ENCODE measurements at places on chromosomes 2 and 18. TPM values are rescaled to one million over a fixed set of nuclear protein-coding genes. Genes with fewer than 3 reads are reported as not detected.

DNA sequence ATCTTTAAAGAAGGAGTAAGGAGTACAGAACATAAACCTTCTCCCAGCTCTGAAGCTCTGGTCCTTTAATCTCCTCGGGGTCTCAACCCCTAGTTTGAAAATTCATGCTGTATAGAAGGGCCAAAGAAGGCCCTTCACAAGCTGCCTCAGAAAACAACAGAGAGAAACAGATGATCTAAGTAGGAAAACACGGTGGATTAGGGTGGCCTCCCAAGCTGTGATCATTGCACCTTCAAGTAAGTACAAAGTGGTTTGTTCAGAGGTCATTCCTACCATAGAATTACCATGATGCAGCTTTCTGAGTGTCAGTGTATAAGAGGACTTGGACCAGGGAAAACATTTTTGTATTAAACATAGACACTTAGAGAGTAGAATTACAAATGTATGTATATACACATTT lies 10.9 kb downstream of the TMEM169 start:
- H3K27ac ChIP-seq: peak overlapping the region; percentile 48
- H3K4me1 ChIP-seq: peaks cover 21% of the 10 kb centered on the region

DNA sequence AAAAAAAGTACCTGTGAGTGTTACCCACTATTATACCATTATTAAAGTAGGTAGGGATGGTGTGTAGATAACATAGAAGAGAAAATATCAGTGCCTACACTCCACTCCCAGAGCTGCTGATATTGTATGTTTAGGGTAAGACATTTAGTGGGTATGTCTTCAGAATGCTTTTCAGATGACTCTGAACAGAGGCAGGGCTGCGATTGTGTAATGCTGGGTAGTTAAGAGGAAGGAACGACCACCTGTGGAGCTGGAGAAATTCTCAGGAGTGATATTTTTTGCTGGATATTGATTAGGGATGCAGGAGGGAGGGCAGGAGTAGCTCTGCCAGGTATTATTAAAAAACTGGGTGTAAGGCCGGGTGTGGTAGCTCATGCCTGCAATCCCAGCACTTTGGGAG lies 2.8 kb downstream of the CNOT11 start:
- no peak overlapping the region for H3K4me3 ChIP-seq
- peaks cover 5% of the 10 kb centered on the region for H3K27me3 ChIP-seq
- peaks cover 13% of the 10 kb centered on the region for H3K36me3 ChIP-seq
- DNase-seq: no peak

DNA sequence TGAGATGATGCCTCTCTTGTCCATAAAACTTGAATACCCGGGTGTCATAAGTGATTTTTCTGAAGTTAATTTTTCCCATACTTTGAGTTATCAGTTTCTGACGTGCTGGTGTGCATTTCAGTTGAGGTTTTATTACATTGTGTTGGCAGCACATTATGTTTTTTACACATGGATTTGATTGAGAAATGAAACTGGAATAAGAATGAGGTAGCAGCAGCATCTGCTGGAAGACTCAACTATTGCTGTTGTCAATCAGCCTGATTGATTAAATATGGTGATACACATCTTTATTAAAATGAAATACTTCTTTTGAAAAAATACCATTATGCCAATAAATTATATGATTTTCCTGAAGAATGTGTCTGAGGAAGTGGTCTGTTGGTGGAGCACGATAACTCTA lies 60.5 kb downstream of the INSIG2 start:
- no peaks in the 10 kb centered on the region for H3K4me1 ChIP-seq
- no peaks in the 10 kb centered on the region for H3K36me3 ChIP-seq
- no peak overlapping the region for H3K27ac ChIP-seq
- H3K4me3 ChIP-seq: no peak overlapping the region
- H3K27me3 ChIP-seq: no peaks in the 10 kb centered on the region

GRCh38 chr2:172552547-172553291 lies 3.2 kb upstream of the PDK1 start:
- peaks cover 2% of the 10 kb centered on the region for H3K4me1 ChIP-seq
- H3K36me3 ChIP-seq: peaks cover 8% of the 10 kb centered on the region
- no peak overlapping the region for H3K27ac ChIP-seq
- DNase-seq: no peak
- H3K4me3 ChIP-seq: no peak overlapping the region
- H3K27me3 ChIP-seq: peaks cover 3% of the 10 kb centered on the region

Gene KIAA2012
- not detected for total RNA-seq

Gene IL36A
- total RNA-seq: not detected

Gene TSPYL6
- total RNA-seq: 0.27 TPM

All from glutamatergic neuron (in vitro differentiated cells).